ENCODE measurements at places on chromosomes 4 and X.

GRCh38 chrX:54180403-54180802 lies 2.7 kb downstream of the FAM120C start:
- DNase-seq, result no peak

DNA sequence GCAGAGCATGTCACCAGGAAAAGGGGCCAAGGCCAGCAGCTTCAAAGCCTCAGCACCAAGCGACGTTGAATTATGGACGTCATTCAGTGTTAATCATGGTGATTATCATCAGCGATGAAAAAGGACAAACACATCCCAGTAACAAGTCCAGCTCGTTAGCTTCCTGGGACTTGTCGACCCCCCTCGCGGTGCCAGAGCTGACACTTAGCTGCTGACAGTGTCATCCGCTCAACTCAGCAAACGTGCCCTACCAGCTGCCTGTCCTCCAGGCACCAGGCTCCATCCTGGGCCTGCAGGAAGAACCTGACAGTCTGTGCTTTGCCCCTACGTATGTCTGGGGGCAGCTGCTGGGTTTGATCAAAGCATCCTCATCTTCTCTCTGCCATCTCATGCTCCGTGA lies 137.0 kb upstream of the PSAPL1 start:
- DNase-seq, result no peak

DNA sequence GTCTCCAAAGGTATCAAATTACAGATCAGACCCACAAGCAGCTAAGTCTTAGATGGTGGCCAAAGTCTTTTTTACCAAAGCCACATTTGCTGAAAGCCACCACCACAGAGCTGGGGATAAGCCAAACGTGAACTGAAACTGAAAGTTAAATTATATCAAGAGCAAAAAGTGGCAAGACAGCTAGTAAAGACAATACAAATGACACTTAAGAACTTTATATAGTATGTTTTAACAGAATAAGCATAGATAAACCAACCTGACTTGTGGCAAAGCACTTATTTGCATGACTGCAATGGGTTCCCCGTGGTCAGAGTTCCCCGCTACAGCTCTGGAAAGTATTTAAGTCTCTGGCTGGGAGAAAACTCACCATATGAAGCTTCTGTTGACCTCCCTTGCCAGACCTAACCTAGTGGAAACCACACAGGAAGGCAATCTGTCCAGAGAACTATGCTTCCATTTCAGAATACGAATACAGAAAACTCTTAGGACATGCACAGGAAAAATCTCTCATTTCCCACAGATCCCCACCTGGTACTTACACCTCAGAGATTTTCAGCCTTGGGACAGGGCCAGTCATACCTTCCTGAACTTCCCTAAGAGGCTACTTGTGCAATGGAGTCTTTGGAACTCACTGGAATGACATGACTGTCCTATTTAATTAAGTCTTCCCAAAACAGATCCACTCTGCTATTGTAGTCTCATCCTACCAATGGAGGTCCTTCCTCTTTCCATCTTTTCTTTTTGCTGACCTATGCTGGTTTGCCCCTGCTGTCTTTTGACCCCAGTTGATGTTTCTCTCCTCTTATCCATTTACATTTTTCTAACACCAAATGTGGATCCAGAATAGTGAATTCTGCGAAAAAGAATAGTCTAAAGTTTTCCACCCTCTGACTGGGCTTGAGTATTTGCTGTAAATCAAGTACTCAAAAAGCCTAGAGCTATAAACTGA lies 225.1 kb downstream of the NR3C2 start:
- DNase-seq, result no peak

GRCh38 chr4:187332141-187332540 lies 608.5 kb upstream of the FAT1 start:
- no peak for DNase-seq

DNA sequence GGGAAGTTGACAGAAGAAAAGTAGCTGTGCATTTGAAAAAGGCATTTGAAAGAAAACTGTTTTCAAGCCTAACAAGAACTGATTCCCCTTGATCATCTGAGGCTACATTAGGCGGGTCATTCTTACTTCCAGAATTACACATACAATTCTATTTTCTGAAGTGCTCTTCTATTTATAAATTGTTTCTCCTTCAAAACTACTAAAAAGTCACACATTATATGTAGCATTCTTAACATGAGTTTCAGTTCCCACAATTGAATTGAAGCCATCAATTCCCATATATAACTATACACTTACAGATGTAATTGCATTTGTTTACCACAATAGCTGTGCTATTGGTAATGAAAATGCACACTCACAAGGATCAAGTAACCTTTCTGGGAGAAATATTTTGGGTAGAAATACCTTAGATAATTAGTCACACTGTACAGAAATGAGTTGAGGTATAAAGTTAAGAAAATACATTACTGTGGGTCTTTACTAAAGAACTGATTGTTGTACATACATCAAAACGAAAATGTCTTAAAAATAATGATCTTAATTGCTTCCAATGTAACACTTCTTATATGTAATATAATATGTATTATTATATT lies 1688.0 kb upstream of the AGA start:
- no peak for DNase-seq

DNA sequence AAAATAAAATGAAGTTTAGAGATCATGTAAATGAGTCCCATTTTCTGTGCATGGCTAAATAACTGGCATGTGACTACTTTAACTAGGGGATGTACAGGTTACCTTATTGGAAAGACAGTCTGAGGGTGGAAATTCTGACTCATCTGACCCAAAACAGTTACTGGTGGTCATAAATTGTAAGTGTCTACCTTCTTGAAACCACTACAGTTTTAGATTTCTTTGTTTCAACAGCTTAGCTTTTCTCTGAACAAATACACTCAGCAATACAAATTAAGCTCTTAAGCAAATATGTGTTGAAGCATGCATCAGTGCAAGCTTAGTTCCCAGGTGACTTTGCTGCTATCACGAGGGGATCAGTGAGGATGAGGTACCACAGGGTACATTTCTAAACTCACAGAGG lies 60.7 kb upstream of the PGM2 start:
- DNase-seq, result no peak

Data from endothelial cell (in vitro differentiated cells).